NCI-H345 (cell line): ENCODE measurements at places on chromosomes 12 and 14.

DNA sequence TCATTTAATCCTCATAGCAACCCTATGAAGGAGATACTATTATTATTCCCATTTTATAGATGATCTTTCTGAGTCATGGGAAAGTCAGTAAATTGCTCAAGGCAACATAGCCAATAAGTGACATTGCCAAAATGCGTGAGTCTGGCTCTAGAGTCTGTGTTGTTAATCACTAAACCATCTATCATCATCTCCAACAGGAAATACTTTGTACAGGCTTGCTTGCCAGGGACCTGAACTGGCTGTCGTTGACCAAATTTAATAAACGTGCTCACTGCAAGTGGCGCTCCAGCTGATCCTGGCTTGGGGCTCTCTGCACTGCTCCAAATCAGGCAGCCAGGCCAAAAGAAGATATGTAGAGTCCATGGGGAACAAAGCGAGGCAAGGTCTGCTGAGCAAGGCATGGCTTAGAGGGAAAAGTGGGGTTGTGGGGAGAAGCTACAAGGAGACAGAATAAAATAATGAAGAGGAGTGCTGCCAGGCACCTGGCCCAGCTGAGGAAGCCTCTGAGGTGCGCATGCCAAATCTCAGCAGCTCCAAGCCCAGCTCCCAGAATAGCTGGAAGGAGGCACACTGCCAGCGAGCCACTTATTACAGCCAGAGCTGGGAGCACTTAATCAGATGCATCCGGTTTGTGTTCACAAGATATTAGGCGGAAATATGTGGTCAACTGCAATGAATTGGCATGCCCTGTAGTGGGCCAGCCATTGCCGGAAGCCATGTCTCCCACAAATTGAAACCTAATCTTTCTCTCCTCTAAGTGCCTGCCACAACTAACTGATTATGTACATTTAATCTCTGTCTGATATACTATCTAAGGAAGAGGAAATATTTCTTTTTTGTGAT is 43.3 kb upstream of the PTPRO start:
- no peak for DNase-seq

DNA sequence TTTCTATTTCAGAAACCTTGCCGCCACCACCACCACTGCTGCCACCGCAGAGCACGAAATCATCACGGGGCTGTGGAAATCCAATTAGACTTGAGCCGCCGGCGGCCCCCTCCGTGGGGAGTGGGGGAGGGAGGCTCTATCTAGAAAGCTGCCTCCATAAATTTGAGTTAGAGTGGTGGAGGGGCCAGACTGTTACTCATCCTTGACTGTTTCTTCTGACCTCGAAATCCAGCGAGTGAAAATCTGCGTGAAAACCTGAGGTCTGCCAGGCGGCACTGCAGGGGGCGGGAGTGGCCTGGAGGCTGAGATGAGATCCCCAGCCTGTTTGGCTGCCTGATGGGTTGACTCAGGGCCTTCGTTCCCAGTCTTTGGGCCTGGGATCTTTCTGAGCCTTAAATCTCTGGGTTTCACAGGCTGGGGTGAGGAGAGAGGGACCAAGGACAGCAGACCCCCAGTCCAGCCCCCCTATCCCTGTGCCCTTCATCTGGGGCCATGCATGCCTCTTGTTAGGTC is 29.9 kb downstream of the TSPAN9 start:
- DNase-seq: no peak

GRCh38 chr14:43803076-43803689 is 703.9 kb downstream of the FSCB start:
- DNase-seq: no peak

DNA sequence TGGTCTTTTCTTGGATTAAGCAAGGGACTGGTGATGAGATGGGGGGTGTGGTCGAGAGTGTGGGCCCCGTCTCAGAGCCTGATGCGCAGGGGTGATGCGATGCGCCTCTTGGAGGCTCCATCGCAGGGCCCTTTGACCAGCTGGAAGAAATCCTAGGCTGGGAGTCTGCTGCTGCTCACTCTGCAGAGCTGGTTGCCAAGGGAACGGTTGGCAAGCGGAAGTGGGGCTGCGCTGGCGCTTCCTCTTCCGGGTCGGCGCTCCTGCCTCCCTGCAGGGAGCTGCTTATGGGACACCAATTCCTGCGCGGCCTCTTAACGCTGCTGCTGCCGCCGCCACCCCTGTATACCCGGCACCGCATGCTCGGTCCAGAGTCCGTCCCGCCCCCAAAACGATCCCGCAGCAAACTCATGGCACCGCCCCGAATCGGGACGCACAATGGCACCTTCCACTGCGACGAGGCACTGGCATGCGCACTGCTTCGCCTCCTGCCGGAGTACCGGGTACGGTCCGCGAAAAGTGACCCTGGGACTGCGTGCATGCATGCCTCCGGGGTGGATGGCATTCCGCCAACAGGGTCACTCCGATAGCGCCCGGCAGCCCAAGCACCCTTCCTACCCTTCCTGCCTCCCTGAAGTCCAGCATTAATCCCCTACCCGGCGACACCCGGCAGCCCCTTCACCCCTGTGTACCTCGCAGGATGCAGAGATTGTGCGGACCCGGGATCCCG is at the start of gene MYG1:
TSS of gene MYG1 (plus strand) at position 242 of the 727 bp plus-strand sequence. CDS start at position 285, 43 bp downstream.
- peak; percentile 92 for DNase-seq

DNA sequence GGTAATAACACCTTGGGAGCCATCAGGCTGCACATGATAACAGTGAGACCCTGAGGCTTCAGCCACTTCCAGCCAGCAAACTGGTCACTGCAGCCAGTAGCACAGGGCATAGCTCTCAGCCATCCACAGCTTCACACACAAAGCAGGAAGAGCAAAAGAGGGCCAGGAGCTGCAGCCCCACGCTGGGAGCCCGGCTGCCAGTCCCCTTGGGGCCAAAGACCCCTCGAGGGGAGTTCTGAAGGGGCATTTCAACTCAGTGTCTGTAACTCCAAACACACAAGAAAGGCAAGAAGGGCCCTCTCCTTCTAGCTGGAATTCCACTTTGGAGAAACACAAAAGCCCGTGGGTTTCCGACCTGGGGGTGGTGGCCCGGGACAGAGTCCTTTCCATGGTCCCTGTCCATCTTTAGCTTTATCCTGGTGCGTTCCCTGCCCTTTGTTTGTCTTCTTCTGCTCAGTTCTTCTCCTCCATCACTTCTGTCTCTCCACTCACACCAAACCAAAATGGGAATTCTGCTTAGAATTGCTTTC is 151.8 kb upstream of the FKBP4 start:
- DNase-seq: no peak

- DNase-seq: no peak
Measured at GRCh38 chr14:82328442-82328841, 794.8 kb upstream of the SEL1L start.
